ENCODE measurements at places on chromosomes 4 and X.
A peak's percentile ranks its signal among the peaks of the same experiment; 100 is the strongest.

- no peak for DNase-seq
These were observed 45.7 kb downstream of the C4orf50 start for GRCh38 chr4:5972571-5972970.

DNA sequence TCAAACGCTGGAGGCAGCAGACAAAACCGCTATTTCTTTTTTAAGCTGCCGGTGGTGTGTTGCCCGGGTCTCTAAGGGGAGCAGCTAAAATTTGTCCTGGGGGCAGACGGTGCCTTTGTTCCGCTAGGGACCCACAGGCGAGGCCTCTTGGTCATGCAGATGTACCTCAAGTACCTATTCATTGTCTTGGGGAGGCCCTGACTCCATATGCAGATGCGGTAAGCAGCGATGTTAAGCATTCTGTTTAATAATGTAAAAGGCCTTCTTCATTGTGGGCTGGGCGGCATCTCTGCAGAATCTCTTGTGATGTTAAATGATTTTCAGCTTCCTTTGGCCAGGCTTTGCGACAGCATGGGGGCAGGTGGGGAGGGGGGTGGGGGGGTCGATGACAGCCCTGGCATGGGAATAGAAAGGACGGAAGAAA lies 98.9 kb upstream of the PJA1 start:
- no peak for DNase-seq

DNA sequence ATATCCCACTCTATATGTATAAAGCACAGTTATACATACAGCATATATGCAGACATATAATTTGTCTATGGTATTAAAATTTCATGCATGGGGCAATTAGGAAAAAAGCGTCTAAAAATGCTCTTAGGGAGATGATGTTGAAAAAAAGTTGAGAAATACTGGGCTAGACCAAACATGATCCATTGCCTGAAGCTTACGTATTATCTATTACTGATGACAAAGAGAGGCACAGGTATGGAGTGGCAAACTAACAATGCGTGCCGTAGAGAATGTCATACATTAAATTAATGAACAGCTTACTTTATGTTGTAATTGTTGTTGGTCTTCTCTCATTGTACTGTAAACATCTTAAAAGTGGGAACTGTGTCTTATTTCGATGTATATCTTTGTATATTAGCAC lies 13.9 kb downstream of the RHOH start:
- DNase-seq, result no peak

DNA sequence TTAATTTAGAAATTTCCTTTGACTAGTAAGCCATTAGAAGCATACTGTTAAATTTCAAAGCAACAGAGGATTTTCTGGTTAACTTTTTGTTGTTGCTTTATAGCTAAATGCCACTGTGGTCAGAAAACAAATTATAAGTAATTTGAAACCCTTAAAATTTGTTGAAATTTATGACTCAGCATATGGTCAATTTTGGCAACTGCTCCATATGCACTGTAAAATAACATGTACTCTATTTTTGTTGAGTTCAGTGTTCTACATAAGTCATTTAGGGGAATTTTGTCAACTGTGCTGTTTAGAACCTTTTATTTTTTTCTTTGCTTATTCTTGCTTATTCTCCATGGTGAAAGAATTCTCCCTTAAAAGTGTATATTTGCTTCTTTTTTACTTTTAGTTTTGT lies 28.6 kb downstream of the SCLT1 start:
- DNase-seq, result no peak

DNA sequence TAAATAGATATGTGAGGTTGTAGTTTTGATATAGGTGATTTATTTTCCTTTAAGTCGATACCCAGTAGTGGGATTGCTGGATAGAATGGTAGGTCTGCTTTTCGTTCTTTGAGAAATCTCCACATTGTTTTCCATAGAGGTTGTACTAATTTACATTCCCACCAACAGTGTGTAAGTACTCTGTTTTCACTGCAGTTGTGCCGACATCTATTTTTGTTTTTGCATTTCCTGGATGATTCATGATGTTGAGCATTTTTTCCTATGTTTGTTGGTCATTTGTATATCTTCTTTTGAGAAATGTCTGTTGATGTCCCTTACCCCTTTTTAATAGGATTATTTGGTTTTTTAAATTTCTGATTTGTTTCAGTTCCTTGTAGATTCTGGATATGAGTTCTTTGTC lies 120.7 kb downstream of the NAA11 start:
- no peak for DNase-seq

GRCh38 chr4:79174490-79175252 lies 151.2 kb downstream of the NAA11 start:
- no peak for DNase-seq

DNA sequence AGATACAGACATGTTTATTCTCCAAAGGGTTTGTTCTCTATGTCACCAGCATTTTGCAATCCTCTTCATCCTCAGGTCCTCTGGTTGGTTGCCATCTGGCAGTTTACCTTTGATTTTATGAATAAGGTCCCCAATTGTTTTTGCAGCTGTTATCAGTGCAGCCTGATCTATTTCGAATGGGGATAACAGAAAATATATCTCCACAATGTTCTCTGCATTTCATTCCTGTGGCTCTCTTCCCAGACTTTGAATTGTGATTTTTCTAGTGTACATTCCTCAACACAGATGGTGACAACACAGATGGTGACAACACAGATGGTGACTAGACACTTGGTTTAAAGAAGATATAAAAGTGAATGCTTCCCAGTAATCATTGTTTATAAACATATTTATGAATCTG lies 74.1 kb downstream of the FBXO8 start:
- no peak for DNase-seq

GRCh38 chr4:139978692-139979091 lies 175.3 kb downstream of the MAML3 start:
- no peak for DNase-seq

- no peak for DNase-seq
These were observed 13.0 kb downstream of the TRAPPC2 start for GRCh38 chrX:13721371-13721770.

- DNase-seq, result no peak
These were observed 36.8 kb downstream of the NSD2 start for GRCh38 chr4:1907848-1908525.

- DNase-seq, result no peak
These were observed 333 bp downstream of the BOD1L1 start for GRCh38 chr4:13627178-13627605.

GRCh38 chrX:17656035-17656418 lies 81.3 kb upstream of the SCML1 start:
- no peak for DNase-seq

DNA sequence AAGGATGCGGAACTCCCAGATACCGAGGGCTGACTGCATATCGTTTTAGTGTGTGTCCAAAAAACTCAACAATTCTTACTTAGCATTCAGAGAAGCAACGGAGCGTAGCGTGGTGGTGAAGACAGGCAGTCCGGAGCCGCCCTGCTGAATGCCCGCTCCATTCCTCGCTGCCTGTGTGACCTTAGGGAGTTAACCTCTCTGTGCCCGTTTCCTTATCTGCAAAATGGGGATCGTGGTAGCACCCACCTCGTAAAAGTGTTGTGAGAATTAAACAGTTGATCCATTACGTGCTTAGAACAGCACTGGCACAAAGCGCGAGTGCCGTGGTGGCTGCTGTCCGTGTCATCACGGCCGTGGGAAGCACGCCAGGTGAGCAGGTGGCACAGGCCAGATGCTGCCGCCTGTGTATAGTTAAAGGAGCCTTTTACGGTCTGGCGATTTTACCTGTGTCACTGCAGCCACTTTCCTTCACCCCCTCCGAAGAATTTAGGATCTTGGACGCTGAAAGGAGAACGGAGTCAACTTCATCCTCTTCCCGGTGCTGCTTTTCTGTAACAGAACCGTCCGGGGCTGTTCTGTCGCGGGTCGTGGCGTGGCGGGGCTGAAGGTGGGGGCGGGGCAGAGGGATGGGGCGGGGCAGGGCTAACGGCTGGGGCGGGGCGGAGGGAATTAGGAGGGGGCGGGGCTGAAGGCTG lies 885 bp downstream of the CCDC110 start:
- peak; percentile 21 for DNase-seq

DNA sequence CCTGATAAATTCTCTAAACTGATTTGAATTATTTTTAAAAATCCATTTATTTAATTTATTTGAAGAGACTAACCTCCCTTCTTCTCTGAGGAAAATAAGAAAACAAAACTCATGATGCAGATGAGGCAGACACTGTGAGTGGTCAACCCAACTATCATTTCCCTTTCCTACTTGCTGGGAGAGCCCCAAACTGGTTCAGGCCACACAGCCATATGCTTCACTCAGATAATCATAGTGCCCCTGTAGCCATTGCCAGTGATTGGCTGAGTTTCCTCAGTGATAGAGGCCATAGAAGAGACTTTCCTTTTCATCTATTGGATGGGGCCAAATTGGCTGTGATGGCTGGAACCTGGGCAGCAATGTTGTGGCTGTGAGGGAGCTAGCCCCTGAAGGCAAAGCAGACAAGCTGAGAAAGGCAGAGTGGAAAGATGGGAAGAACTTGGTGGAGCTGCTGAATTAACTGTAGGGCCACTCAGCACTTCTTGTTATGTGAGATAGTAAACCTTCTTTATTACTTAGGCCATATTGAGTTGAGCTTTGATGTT lies 49.8 kb downstream of the RAB33B start:
- DNase-seq, result no peak

DNA sequence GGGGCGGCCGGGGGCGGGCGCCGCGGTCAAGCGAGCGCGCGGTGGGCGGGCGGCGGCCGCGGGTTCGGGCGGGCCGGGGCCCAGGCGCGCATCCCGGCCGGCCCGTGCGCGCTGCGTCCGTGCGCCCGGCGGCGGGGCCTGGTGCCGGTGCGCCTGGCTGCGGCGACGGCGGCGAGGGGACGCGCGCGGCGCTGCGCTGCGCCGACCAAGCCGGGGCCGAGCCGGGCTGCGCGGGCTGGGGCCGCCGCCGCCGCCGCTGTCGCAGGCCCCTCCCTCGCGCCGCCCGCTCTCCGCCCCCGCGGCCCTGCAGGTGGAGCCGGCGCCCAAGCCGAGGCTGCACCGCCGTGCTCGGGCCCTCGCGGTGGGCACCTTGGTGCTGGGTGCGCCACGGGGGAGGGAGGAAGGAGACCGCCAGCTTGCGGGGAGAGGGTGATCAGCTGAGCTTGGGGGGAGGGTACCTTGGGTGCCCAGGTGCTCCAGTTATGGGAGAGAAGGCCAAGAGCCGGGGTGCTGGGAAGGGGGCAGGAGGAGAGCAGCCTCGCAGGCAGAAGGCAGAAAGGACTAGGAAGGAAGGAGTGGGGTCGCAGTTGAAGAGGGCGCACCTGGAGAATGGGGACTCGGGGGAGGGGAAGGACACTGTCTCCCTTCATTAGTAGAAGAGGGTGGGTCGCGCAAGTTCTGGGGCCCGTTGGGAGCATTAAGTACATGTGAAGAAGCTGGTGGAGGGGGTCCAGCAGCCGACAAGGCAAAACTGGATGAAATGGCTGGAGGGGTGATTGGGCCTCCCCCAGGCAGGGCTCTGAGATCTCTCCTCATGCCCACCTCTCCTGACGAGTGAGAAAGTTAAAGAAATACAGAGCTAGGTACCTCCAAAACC lies at the start of gene PPP2R2C:
Gene PPP2R2C (minus strand): TSS at position 228 of the 877 bp plus-strand sequence. CDS start 385 bp downstream, outside the sequence.
- no peak for DNase-seq

DNA sequence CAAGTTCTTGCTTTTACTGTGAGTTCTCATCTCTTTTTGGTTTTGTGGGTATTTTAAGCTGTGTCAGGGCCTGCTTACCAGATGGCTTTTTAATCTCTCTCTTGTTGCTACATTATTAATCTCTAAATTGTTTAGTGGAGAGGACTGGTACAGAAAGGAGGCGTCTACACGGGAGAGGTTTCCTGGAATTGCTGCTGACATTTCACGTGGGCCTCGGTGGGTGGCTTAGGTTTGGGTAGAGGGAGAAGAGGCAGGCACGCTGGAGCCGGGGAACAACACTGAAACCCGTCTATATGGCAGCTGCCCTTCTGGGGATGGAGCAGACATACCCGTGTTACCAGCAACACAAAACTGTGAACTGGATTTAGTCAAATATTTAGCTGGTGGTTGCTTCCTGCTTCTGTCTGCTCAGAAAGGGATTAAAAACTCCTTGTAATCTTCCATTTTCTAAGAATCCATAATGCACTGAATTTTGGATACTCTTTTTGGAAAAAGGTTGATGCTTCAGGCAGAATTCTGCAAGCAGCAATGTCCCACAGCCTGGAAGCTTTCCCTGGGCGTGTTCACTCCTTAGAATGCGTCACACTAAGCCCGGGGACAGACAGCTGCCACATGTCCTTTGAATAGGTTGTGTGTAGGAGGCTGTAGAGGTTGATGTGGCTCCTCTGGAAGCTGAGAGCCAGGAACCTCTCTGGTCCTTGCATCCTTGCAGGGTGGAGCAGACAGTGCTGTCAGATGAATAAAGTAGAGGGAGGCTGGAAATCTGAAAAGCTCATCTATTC lies 199.8 kb upstream of the GATB start:
- no peak for DNase-seq

GRCh38 chr4:184895012-184895695 lies 69.4 kb upstream of the ACSL1 start:
- DNase-seq, result no peak

GRCh38 chrX:70134116-70134477 lies 850 bp downstream of the IGBP1 start:
- no peak for DNase-seq

DNA sequence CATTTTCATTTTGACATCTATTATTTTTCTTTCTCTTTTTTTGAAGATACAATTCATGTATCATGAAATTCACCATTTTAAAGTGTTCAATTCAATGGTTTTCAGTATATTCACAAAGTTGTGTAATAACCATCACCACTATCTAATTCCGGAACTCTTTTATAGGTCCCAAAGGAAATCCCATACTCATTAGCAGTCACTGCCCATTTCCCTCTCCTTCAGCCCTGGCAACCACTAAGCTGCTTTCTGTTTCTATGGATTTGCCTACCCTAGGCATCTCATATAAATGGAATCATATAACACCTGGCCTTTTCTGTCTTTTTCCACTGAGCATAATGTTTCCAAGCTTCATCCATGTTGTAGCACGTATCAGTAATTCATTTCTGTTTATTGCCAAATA lies 3.2 kb upstream of the FGF2 start:
- no peak for DNase-seq

- no peak for DNase-seq
These were observed 42.2 kb downstream of the SMIM20 start for GRCh38 chr4:25956260-25956659.

- no peak for DNase-seq
These were observed 82.9 kb downstream of the RTL5 start for GRCh38 chrX:72048510-72049455.

GRCh38 chr4:155559915-155560314 lies 106.7 kb upstream of the GUCY1A1 start:
- DNase-seq, result no peak

DNA sequence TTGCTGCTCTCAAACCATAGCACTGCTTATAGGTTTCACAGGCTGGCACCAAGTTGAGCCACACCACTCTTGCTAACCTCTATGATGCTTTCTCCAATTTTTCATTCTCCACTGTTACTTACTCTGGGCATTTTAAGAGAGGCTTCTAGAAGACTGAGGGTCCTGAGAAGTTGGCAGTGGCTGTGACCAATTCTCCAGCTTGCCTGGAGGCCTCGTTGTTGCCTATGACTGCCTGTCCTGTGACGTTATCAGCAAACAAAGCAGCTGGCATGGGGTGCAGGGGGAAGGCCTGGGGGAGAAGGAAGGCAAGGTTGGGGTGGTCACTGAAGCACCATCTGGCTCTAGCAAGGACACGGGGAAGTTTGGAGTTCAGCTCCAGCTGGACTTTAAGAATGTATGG lies 30.4 kb upstream of the PDLIM3 start:
- DNase-seq, result no peak

GRCh38 chr4:166625018-166625637 lies 609.2 kb downstream of the SPOCK3 start:
- no peak for DNase-seq
